Retina (tissue), 1 donor: ENCODE measurements at places on chromosomes 3 and 15.

- no peak for DNase-seq
These were observed 34.3 kb downstream of the IRAK2 start for GRCh38 chr3:10198761-10199649.

- DNase-seq: no peak
These were observed 43.3 kb downstream of the SUCNR1 start for GRCh38 chr3:151916781-151917180.

DNA sequence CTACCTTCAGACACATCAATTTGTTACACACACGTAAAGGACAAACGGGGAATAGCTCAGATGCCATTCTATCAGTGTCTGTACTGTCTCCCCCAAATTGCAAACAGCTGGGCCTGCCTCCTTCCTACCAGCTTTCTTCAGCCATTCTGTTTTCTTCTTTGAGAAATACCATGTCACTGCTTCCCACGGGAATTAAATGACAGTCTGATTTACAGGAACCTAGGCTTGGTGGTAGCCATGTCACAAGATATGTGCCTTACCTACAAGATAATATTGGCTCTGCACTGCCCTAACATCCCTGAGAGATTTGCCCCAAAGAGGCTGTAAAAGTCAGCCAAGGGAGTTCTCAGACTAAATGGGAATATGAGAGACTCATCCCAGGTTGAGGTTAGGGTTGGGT is 308.3 kb downstream of the LRTM1 start:
- no peak for DNase-seq

- DNase-seq: no peak
These were observed 6.5 kb upstream of the TM4SF18 start for GRCh38 chr3:149339931-149340309.

- no peak for DNase-seq
These were observed 81.5 kb downstream of the GAP43 start for GRCh38 chr3:115704661-115705338.

DNA sequence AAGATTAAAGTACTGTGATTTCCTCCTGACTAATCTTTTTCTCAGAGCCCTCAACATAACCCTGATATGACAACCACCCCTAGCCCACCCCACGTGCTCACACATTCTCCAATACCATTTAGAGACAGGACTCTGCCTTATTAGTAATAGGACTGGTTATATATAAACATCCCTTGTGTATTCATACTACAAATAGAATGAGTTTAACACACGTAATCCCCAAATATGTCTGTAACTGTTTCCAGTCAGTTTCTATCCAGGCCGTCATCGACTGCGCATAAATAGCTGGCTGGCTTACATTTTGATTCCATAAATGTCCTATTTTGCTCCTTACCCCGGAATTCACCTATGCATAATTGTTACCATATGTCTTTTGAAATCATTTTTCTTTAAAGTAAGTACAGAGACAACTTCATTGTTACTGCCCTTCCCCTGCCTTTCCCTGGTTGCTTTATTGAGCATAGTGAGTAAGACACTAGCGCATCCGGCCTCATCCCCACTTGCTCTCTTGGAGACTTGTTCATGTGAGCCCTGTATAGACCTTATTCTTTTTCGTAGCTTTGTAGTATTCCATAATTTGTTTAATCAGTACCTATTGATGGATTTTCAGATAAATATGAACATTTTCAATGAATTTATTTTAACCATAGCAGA is 3.5 kb upstream of the P2RY14 start:
- DNase-seq: no peak

- DNase-seq: no peak
These were observed 424.7 kb downstream of the ZBBX start for GRCh38 chr3:166955201-166955939.

DNA sequence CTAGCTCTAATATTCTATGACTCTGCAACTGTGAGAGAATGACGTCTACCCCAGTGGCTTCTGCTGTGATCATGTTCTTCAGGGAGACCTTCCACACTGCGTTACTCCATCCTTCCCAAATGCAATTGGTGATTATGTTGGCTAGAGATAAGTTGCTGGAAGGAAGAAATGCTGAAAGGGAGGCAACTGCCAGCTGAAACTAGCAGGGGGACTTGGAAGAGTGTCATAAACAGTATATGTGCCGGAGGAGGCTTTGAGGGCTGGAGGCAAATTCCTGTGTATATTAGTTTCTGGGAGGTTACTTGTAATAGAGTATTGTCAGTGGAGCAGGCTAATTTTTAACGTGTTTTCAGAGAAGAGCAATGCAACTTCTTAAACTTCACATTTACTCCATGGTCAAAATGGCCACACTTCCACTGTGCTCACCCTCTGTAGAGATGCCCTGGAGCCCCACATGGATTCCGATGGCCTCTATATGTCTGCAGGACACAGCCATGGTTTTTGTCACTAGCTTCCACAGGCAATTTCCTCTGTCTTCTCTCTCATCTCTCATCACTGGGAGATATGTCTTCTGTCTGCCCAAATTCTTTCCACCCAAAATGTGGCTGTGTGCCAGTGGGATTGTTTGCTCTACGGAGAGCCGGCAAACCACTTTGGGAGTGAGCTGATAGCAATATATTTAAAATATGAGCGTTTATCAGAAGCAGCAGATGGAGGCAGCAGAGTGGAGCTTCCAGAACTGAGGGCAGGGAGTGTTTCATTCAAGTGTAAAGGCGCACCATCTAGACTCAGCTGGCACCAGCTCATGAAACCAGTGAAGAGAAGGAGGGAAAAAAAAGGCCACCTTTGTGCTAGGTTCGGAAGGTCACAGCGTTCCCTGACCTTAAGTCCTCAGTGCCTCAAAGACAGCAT is 13.3 kb upstream of the CD47 start:
- DNase-seq: no peak

GRCh38 chr3:64815195-64815631 is 127.4 kb upstream of the ADAMTS9 start:
- peak; percentile 77 for DNase-seq

- no peak for DNase-seq
These were observed 21.6 kb downstream of the ACSBG1 start for GRCh38 chr15:78212546-78213424.

DNA sequence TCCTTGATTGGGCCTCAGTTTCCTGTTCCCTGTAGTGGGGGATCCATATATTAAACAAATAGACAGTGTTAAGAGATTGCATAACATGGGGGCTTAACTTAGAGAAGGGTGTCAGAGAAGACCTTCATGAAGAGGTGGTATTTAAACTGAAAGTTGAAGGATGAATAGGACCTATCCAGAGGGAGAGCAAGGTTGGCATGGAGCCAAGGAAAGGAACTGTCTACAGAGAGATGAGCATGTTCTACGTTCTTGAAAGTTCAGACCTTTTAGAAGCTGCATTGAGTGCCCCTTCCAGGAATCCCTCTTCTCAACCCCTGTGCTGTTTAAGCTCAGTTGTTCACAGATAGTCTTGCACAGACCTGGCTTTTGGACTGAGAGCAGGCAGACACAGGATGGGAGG is 2.4 kb downstream of the HTD2 start:
- no peak for DNase-seq

DNA sequence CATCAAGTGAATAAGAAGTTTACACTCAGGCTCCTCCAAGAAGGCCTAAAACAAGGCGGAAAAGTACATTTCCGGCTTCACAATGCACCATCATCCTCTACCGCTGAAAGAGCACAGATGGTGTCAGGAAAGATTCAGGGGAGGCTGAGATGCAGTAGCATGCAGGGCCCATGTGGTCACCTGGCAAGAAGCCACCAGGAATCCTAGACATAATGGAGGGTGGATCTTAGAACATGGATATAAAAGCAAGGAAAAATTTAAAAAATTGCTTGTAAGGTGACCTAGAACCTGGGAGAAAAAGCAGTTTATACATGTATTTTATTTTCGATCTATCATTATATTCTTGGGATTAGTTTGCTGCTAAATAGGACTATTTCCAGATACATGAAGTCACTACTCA is 21.9 kb upstream of the OTOL1 start:
- DNase-seq: no peak

DNA sequence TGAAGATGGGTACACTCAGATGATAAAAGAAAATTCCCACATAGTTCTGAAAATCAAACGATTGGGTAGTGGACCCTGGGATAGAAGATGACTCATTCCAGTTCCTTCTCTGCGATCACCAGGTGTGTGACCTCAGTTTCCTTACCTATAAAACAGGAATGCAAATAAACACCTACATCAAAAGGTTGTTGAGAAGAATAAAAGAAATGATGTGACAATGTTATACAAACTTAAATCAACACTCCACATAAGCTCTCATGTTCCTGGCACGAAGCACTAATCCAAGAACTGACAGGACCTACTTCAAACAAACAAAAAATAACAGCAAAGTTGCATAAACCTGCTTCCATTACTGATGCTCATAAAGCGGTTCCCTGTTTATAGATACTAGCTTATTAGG is 69.2 kb downstream of the RORA start:
- no peak for DNase-seq

- DNase-seq: no peak
These were observed 691.4 kb downstream of the ZBBX start for GRCh38 chr3:166688665-166689064.

DNA sequence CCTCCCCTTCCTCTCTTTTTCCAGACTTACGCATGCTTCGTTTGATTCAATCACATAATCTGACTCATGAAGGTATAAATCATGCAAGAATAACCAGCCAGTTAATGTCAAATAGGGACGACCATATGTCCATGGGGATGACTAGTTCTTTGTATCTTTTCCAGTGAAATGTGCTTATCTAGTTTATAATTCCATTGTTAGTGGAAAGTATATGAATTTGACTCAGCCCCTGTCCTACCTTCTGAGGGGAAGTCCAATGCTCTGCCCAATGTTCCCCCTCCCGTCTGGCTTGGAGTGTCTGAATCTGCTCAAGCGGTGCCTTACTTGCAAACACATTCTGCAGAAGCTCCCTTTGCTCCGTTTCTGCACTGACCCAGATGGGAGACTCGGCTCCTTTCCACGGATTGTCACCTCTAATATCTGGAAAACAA is 55.0 kb upstream of the EPHB3 start:
- DNase-seq: no peak

GRCh38 chr3:181626036-181626435 is 85.7 kb upstream of the SOX2 start:
- DNase-seq: no peak

GRCh38 chr15:25059698-25060471 is 105.1 kb downstream of the SNRPN start:
- DNase-seq: no peak

GRCh38 chr15:74906067-74906449 is 593 bp downstream of the FAM219B start:
- no peak for DNase-seq

DNA sequence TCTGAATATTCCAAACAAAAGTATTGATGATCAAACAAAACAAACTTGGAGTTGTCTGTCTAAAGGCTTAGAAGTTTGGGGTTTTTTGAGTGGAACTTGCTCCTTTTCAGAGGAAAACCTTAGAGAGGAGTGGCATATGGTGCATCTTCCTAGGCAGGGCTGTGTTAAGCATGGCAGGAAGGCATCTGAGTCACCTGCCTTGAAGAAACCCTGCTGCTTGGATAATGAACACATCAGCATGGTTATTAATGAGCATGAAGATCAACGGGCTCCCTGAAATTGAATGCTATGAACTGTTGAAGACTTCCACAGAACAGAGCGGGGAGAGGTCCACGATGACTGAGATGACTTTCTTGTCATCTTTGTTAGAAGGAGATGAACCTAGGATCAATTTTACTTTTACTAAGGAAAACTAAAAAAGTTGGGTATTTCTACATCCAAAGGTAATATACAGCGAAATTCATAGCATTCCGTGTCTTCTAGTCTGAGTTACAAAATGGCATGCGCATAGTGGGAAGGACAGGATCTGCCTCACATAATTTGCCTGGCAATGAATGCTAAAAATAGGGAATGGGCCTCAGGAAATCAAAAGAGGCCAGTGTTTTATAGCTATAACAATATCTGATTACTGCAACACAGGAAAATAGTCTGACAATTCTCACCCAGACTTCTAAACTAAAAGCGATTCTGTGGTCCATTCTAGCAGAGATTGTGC is 11.6 kb upstream of the TMED3 start:
- DNase-seq: no peak

DNA sequence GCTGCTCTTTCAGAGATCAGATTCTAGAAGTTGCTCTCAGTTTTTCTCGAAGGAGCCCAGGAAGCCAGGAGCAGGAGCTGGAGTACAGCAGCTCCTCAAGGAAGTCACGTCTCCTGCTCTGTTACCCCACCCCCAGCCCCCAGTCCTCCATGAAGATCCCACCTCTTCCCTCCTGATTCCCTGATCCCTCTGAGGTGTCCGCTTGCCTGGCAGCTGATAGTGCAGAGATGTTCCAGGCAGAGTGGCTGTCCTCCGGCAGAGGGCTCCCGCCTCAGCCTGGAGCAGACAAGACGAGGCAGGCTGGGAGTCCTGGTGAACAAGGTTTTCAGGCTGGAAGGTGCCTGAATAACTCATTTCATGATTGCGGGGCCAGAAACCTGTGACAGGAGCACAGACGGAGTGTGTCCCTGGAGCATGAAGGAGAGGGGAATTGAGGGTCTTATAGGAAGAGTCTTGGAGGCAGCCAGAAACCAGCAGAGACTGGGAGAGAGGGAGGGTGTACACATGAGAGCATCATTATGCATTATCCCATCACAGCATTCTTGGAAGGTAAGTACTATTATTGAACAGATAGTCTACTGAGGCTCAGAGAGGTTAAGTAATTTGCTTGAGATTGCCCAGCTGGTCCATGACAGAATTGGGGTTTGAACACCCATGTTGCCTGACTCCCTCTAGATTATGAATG is 1.2 kb downstream of the HRH1 start:
- DNase-seq: peak; percentile 68

GRCh38 chr3:151912028-151912427 is 38.6 kb downstream of the SUCNR1 start:
- no peak for DNase-seq

DNA sequence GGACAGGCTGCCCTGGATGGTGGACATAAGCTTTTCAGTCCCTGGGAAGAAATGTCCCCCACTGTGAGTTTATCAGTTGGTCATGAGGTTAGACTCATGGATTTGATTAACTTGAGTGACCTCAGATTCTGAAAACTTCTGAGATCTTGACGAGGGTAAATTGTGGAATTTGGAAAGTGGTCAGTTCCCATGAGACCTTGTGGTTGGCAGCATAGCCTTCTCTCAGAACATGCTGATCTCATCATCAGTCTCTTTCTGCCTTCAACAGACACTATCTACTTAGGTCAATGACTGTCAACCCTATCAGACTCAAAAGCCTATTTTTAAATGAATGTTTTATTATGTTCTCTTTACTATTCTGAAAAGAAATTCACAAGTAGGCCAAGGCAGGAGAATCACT is 45.6 kb upstream of the NDUFB4 start:
- DNase-seq: no peak

GRCh38 chr3:16113704-16114103 is 60.8 kb upstream of the GALNT15 start:
- DNase-seq: no peak
